CD4-positive, alpha-beta T cell (primary cell): ENCODE measurements at places on chromosomes 11 and 22. TPM values are rescaled to one million over a fixed set of nuclear protein-coding genes. Genes with fewer than 3 reads are reported as not detected.

CRYBB3 gene
- total RNA-seq, result not detected

CABP4 gene
- total RNA-seq, result 8.5 TPM

DNA sequence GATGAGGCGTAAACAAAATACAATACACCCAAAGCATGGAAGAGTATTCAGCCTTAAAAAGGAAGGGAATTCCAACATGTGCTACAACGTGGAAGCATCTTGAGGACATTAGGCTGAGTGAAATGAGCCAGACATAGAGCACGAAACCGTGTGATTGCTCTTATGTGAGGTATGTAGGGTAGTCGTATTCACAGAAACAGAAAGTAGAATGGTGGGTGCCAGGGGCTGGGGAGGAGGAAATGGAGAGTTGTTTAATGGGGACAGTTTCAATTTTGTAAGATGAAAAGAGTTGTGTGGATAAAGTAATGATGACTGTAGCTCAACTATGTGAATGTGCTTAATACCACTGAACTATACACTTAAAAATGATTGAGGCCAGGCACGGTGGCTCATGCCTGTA is 10.2 kb upstream of the KMT5B start:
- H3K27ac ChIP-seq, result no peak overlapping the region
- H3K4me1 ChIP-seq, result no peaks in the 10 kb centered on the region
- H3K27me3 ChIP-seq, result no peaks in the 10 kb centered on the region
- no peaks in the 10 kb centered on the region for H3K36me3 ChIP-seq

ARHGAP20 gene
- not detected for total RNA-seq

DNA sequence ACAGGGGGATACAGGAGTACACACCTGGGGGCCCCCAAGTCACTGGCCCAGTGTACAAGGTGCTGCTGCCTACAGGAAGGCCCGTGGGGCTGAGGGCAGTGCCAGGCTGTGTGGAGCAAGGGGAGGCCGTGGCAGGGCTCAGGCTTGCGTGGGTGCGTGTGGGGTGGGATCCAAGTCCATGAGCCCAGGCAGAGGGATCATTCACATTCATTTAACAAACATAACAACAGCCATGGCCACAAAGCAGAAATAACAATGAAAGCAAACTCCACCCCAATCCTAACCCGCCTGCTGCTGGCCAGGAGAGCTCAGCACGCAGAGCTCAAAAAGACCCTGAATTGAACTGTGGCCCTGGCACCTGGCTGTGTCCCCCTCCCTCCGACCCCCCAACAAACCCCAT is 17.0 kb upstream of the SCGB1A1 start:
- no peaks in the 10 kb centered on the region for H3K36me3 ChIP-seq
- H3K4me1 ChIP-seq, result peaks cover 41% of the 10 kb centered on the region
- no peak for DNase-seq
- H3K27ac ChIP-seq, result no peak overlapping the region
- no peaks in the 10 kb centered on the region for H3K27me3 ChIP-seq

DNA sequence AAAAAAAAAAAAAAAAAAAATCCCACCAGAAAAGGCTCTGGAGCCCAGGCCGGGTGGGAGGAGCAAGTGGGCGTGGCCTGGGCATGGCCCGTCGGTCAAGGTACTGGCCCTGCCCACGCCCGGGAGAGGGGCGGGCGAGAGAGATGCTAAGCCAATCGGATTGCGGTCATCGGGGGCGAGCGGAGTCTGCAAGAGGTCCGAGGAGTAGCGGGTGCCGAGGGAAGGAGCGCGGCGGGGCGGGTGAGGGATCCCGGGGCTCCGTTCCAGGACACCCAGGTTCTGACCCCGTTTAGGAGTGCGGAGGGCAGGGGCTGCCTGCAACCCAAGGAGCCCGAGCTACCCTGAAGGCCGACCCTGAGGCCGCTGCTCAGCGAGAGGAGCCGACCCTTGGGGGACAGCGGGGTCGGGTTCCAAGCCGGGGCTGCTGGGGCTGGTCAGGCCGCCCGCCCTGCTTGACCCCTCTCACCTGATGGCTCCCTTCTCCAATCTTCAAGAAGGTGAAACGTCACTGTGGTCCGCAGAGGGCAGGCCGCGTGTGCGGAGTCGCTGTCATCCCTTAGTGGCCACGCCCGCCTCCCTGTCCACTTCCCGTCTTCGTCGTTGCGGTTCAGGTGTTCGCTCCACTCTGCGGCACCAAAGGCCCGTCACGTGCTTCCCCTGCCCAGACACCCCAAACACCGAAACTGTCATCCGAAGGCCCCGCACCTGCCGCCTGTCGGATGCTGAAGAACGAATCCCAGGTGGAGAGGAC is 11.1 kb upstream of the TAB1 start:
- H3K27me3 ChIP-seq, result no peaks in the 10 kb centered on the region
- H3K27ac ChIP-seq, result peak overlapping the region; percentile 81
- peaks cover 8% of the 10 kb centered on the region for H3K36me3 ChIP-seq
- H3K4me1 ChIP-seq, result peaks cover 28% of the 10 kb centered on the region
- peak; percentile 87 for DNase-seq

DNA sequence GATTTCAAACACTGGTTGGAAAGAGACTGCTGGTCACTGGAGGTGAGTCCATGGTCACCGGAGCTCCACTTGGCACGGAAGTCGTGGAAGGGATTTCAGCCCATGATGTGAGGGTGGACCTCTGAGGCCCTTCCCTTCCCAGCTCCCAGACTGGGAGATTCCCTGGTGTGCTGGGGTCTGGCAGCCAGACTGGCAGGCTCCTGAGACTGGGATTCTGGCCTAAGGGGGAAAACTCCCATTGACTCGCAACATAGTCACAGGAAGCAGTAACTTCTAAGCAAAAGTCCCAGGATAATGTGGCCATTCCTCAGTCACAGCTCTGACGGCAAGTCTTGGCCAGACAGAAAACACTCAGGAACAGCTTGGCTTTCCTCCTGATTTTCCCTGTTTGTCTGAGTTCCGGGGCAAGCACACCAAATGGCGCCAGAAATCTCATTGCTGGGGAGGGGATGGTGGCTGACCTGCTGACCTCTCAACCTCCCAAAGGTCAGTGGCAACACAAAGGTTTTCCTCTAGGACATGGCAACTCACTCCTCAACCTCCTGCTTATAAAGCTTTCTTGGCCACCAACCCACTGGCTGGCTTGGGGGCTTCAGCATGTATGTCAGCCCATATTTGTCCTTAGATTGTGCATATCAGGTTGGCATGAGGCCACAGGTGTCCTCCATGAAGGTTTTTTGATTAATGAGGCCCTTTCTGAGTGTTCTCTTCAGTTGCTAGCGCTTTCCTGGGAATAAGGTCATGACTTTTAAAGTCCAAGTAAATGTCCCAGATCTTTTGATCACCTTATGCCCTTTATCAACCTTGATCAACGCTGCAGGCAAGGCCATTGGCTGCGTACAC is 99.5 kb downstream of the CCDC81 start:
- H3K27me3 ChIP-seq, result no peaks in the 10 kb centered on the region
- DNase-seq, result no peak
- H3K36me3 ChIP-seq, result no peaks in the 10 kb centered on the region
- no peaks in the 10 kb centered on the region for H3K4me1 ChIP-seq

GRCh38 chr11:111946499-111946898 is 9.4 kb downstream of the DIXDC1 start:
- H3K4me3 ChIP-seq, result no peak overlapping the region
- peaks cover 5% of the 10 kb centered on the region for H3K4me1 ChIP-seq
- no peak for DNase-seq
- H3K27ac ChIP-seq, result no peak overlapping the region

DNA sequence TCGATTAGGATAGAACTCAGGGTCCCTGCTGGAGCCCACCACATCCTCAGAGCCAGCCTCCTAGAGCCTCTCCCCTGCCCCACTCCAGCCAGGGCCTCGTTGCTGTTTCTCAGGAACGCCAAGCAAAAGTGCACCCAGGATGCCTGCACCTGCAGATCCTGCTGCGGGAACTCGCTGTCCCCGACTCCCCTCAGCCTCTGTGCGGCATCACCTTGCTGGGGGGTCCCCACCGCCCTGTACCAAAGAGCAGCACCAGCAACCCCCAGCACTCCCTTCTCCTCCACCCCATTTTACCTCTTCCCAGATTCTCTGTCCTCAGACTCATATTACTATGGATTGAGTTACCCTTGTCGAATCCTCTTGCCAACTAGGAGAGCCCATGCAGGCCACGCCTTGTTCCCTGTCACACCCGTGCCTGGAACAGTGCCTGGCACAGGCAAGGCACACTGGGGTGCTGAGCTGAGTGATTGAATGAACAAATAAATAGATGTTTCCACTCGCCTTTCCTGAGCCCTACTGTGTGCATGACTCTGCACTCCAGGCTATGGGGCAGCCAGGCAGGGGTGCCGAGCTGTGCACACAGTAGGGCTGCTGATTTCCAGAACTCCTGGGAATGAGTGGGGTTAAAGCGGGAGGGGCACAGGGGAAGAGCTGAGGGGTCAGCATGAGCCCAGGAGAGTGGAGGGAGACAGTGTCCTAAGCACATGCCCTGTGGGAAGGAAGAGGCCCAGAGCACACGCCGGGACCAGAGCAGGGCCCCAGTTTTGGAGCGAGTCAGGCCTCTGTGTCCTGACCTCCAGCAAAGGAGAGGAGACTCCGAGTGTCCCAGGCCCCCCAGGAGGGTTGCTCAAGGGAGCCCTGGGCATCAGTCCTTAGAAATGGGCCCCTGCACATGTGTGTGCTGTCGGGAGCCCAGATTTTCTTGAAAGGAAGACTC is 44.3 kb downstream of the LINC01488 start:
- no peaks in the 10 kb centered on the region for H3K4me1 ChIP-seq
- H3K36me3 ChIP-seq, result no peaks in the 10 kb centered on the region
- no peak overlapping the region for H3K27ac ChIP-seq
- DNase-seq, result no peak
- H3K4me3 ChIP-seq, result no peak overlapping the region

FADD gene
- total RNA-seq, result 14.5 TPM

DNA sequence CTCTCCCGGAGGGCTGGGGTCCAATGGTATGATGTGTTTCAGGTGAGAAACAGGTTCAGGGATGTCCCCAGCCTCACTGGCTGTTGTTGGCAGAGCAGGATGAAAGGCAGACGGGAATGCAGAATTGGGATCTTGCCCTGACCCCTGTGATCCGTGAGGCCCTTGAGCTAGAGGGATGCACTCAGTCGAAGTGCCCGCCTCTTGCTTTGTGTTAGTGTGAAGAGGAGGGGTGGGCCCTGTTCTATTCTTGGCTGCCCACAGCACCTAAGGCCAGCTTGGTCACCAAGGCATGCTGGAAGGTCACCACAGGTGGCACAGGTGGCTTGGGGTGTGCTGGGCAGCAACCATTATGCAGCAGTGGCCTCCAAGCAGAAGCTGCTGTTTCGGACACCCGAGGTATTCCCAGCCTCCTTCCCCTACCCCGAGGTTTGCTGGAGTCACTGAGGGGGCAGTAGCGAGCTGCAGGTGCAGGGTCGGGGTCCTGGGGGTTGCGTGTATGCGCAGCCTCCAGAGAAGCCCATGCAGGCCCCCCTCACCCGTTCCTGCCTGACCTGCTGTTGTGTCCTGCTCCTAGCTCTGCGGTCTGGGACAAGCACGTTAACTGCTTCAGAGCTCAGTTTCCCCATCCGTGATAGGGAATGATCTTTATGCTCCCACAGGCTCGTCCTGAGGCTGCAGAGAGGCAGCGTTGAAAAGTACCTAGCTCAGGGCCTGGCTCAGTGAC is 13.0 kb downstream of the LRP5 start:
- no peaks in the 10 kb centered on the region for H3K27me3 ChIP-seq
- no peak overlapping the region for H3K27ac ChIP-seq
- DNase-seq, result no peak
- no peaks in the 10 kb centered on the region for H3K36me3 ChIP-seq
- peaks cover 35% of the 10 kb centered on the region for H3K4me1 ChIP-seq
- no peak overlapping the region for H3K4me3 ChIP-seq

DNA sequence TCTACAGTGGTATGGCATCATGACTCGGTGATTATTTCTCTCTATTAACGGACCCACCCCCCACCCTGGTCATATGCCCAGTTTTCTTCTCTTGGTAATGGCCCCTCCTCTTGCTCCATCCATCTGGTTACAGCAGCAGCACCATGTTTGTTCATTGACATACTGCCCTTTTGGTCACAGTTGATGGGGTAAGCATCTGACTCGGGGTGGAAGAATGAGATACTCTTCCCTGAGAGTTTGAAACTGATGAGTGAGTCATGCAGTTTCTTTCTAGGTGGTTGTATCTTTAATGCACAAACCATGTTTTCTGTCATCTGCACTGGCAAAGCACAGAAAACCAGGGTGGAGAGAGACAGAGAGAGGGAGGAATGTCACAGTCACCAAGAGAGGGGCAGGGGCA is 126.0 kb downstream of the SYN3 start:
- no peak for DNase-seq
- no peak overlapping the region for H3K27ac ChIP-seq
- no peaks in the 10 kb centered on the region for H3K36me3 ChIP-seq
- H3K27me3 ChIP-seq, result no peaks in the 10 kb centered on the region
- H3K4me3 ChIP-seq, result no peak overlapping the region

GRCh38 chr22:48173773-48174160 is 1411.3 kb downstream of the TBC1D22A start:
- DNase-seq, result no peak
- H3K36me3 ChIP-seq, result no peaks in the 10 kb centered on the region
- H3K27ac ChIP-seq, result no peak overlapping the region
- peaks cover 2% of the 10 kb centered on the region for H3K27me3 ChIP-seq

BAIAP2L2 gene
- total RNA-seq, result 1.0 TPM

DNA sequence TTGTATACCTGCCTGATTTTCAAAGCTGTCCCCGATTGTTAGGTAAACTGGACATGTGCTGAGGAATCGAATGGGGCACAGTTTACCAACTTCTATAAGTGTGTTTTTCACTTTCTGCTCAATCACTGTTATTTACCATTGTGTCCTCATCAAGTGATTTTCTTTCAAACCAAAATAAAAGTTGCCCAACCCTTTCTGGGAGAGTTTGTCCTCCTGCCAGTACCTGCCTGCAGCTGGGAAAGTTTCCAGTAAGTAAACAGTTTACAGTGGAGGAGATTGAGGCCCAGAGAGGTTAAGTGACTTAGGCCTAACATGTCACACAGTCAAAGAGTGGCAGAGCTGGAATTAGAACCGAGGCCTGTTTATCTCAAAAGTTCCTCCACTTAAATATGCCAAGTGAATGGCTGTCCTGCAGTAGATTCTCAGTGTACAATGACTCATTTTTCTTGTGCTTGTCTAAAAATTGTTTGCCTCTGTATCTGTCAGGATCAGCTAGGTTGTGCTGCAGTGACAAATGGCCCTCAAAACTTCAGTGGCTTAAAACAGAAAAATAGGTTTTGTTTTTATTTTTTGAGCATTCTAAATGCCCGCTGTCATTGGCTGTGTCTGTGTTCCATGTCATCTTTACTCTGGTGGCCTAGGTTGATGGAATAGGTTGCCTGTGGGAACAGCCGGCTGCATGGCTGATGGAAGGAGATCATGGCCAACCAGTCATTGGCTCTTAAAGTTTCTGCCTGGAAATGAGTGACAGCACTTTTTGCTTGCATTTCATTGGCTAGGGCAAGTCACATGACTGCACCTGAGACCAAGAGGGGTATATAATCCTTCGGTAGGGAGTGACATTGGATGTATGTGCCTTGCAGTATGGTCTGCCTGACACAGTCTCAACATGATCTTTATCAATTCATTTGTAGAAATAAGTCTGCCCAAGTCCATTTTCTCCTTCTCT is 61.8 kb upstream of the CRYBB3 start:
- H3K36me3 ChIP-seq, result no peaks in the 10 kb centered on the region
- DNase-seq, result no peak
- no peak overlapping the region for H3K4me3 ChIP-seq
